Kidney epithelial cell (primary cell): ENCODE measurements at places on chromosomes 11 and 22.

DNA sequence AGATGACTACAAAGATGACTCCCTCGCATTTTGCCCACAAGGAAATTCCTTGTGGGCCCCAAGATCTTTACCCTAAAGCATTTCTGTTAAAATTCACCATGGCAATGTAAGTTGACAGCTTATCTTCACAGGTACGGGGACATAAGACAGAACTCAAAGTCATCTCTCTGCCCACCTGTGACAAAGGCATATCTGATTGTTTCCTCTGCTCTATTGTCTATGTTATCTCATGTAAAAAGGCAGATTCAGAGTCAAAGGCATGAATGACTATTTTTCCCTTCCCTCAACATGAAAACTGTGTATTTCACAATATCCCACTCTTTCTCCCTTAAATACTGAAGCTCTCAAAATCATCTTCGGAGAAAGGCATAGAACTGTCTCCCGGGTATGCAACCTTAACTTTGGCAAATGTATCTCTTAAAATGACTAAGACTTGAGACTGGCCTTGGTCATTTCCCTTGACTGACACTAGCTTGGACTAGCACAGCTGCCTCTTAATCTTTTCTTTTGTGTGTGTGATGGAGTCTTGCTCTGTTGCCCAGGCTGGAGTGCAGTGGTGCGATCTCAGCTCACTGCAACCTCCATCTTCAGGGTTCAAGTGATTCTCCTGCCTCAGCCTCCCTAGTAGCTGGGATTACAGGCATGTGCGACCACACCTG is 103.2 kb downstream of the MICAL3 start:
- no peak for DNase-seq

DNA sequence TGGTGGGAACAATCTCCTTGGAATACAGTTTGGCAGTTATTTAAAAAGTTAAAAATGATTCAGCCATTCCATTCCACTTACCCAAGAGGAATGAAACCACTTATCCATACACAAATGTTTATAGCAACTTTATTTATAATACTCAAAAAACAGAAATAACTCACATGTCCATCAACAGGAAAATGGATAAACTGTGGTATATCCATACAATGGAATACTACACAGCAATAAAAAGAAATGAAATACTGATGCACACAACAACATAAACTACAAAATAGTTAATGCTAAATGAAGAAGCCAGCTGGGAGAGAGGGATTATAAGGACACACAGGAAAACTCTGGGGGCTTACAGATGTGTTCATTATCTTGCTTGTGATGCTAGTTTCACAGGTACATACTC is 64.7 kb downstream of the FCHSD2 start:
- DNase-seq, result no peak

DNA sequence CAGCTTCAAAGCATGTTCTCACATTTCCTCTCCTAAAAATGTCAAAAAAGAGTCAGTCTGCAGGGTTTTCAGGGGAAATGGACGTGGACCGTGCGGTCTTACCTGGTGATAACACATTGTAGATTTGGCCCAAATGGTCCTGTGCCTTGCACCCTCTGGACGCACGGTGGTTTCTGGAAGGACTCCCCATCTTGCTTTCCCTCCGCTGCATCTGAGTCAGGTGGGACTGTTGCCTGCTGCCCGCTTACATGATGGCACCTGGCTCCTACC is 1290.1 kb downstream of the TBC1D22A start:
- no peak for DNase-seq

DNA sequence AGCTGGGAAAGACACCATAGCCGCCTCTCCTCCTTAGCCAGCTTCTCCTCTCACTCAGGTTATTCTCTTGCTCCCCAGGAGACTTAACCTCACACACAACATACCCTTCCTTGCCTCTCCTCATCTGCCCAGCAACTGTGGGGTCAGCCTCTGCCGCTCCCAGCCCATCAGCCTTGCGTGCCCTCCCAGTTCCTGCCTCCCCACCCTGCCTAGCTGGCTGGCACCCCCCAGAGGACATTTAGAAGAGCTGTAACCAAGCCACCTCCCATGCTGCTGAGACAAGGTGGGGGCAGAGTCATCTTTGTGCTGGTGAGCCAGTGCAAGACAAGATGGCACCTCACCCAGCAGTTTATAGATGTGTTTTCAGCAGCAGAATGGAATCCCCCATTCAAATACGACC is 38.2 kb downstream of the TOM1 start:
- no peak for DNase-seq

DNA sequence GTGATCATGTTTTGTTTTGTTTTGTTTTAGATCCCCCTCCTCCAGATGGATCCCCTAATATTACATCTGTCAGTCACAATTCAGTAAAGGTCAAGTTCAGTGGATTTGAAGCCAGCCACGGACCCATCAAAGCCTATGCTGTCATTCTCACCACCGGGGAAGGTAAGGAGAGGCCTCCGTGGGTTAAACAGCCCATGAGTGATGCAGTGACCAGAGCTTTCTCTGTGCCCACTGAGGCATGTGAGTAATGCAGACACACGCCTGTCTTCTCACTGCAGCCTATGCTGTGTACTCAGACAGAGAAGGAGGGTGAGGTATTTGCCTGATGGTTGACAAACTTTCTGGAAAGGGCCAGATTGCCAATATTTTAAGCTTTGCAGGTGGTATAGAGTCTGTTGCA is 73.7 kb upstream of the OR4B1 start:
- DNase-seq, result no peak

DNA sequence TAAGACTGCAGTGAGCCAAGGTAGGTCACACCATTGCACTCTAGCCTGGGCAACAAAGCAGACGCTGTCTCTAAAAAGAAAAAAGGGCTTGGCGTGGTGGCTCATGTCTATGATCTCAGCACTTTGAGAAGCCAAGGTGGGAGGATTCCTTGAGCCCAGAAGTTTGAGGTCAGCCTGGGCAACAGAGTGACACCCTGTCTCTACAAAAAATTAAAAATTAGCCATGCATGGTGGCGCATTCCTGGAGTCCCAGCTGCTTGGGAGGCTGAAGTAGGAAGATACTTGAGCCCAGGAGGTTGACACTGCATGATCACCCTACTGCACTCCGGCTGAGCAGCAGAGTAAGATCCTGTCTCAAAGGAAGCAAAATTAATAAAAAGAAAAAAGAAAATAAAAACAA is 38.9 kb upstream of the RDX start:
- DNase-seq, result no peak

GRCh38 chr11:134907636-134908035 is 495.6 kb upstream of the B3GAT1 start:
- DNase-seq, result no peak

GRCh38 chr11:18705651-18706281 is 7.2 kb downstream of the TMEM86A start:
- DNase-seq, result no peak

- DNase-seq, result no peak
Observed at GRCh38 chr22:26767351-26768155, 110.2 kb downstream of the MIAT start.

DNA sequence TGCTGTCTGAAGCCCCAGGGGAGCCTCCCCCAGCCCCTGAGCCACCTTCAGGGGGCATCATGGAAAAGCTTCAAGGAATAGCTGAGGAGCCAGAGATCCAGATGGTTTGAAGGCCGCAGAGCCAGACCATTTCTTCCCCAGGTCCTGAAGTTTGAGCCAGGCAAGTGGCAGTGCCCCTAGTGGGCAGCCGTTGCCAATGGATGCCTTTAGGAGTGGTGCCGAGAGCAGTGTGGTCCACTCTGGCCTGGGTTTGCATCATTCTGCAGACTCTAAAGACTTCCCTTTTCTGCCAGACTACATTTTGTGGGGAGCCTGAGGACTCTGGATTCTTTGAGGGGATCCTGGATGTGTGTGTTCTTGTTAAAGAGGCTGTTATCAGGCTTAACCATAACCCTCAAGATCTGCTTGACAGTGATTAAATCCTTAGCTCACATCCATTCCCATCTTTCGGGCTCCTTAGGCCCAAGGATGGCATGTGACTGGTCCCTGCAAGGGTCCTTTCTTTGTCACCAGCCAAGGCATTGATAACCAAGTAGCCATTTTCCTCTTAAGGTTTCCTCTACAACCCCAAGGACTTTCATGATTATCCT is 13.1 kb downstream of the HINFP start:
- DNase-seq, result no peak

DNA sequence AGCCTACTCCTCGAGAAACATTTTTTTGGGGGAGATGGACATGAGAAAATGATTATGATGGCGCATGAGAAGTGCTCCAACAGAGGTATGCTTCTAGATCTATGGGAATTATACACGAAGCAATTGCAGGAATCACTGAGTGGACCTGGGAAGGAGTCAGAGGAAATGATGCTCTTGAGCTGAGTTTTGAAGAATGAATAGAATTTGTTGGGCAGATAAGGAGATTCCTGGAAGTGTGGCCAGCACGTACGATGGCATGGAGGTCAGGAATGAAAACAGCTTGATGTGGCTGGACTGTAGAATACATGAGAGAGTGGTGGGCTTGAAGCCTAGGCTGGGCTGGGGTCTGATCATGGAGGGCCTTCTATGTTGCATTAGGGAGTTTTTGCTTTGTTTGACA is 31.7 kb downstream of the ADAMTS15 start:
- no peak for DNase-seq

- DNase-seq, result no peak
Observed at GRCh38 chr11:114615448-114616361, 20.1 kb upstream of the NXPE4 start.

GRCh38 chr22:24686280-24686679 is 83.3 kb downstream of the GGT1 start:
- no peak for DNase-seq

GRCh38 chr11:92916299-92916698 is 53.2 kb upstream of the MTNR1B start:
- no peak for DNase-seq

DNA sequence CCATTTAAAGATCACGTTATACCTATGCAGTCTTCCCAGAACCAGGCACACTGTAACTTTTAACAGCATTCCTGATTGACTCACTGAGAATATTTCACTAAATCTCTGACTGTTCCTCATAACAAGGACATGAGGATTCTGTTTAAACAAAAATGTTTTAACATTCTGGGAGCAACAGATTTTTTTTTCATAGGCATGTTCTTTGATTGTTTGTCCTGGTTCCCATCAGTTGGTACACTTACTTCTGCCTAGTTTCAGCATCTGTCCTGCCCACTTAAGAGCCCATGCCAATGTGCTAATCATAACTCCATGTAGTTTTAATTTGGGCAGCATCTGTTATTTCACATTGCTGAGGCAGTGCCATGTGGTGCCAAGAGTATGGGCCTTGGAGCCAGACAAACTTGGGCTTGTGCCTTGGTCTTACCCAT is 138.5 kb upstream of the CTSC start:
- no peak for DNase-seq

- no peak for DNase-seq
Observed at GRCh38 chr22:38921806-38922205, 35.6 kb upstream of the APOBEC3A start.

- peak; percentile 39 for DNase-seq
Observed at GRCh38 chr22:26568207-26568706, 21.7 kb downstream of the TPST2 start.

GRCh38 chr11:70471254-70471653 is 72.9 kb downstream of the CTTN start:
- DNase-seq, result no peak

- no peak for DNase-seq
Observed at GRCh38 chr11:79575701-79576100, 134.9 kb upstream of the TENM4 start.

DNA sequence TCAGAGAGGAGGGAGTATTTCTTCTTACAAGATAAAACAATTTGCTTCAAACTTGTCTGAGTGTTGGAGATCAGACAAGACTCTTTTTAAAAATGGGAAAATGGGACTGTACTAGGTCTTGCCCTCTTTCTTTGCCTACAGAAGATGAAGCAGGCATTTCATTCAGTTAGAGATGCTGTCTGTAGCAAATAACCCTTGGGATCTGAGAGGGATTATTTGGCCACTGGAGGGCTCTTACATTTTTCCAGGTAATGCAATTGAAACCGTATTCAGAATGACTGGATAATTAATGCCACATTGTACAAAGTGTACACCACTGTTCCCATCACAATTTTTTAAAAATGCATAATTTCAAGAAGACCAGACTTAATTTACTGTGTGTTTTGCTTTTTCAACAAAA is 258.5 kb upstream of the KIRREL3 start:
- DNase-seq, result no peak

GRCh38 chr22:17906978-17907747 is 117.2 kb downstream of the MICAL3 start:
- DNase-seq, result no peak

GRCh38 chr11:76380159-76380976 is 564 bp downstream of the THAP12 start:
- peak; percentile 1 for DNase-seq

DNA sequence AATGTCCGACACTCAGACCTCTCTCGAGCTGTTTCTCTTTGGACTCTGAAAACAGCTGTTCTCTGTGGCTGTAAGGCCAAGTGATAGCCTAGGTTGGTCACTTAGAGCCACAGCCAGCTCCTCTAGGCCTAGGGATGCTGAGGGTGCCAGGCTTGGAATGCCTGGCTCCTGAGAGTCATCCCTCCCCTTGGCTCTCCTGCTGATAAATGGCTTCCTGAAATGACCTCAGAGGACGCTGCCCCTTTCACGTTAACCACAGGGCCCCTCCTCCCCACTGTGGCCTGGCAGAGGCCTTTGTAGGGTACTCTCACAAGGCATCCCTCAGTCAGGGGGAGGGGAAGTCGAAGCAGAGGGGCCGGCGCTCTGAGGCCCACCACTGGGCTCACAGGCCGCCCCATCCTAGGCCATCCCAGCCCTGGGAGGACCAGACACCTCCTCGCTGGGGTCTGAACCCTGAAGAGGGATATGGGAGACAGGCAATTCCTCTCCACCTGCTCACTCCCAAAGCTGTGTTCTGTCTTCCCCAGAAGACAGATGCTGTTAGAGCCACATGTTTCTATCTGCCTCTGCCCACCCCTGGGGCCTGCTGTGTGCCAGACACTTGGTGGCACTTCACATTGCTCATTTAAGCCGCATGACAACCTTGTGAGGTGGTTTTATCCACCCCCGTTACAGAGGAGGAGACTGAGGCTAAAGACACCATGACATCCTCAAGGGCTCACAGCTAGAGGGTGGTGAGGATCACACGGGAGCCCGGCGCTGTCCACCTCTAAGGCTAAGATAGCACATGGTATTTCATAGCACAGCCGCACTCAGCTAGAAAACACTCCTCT is 50.9 kb downstream of the ARFGAP3 start:
- DNase-seq, result no peak

DNA sequence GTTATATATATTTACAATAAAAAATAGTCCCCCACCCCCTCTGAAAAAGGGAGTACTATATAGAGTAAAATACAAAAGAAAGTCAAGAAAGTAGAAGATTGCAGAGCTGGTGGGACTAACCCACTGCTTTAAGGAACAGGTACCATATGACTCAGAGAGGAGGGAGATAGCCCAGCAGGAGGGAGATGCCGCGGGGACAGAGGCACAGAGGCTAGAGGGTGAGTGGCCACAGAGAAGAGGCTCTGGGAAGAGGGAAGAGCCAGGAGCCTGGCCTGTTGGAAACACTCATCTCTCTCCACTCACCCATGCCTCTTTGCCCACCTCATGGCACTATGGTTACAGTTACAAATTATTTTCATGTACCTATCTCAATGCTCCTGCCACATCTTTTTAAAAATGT is 53.6 kb upstream of the LYVE1 start:
- no peak for DNase-seq

GRCh38 chr22:29308791-29309262 is 2.4 kb downstream of the GAS2L1 start:
- DNase-seq, result no peak

- no peak for DNase-seq
Observed at GRCh38 chr11:78379039-78379670, 38.5 kb downstream of the GAB2 start.

GRCh38 chr11:65558930-65559509 is 861 bp upstream of the LTBP3 start:
- DNase-seq, result no peak
